Dermis blood vessel endothelial cell (primary cell): ENCODE measurements at places on chromosomes 11 and 22. TPM values are rescaled to one million over a fixed set of nuclear protein-coding genes. Genes with fewer than 3 reads are reported as not detected.

GGT5 gene
- 4.9 and 27.8 TPM in 2 replicates for total RNA-seq

NLRP6 gene
- not detected in 2 replicates for total RNA-seq

SEPTIN3 gene
- under 0.01 and 0.14 TPM in 2 replicates for total RNA-seq

GGTLC3 gene
- not detected in 2 replicates for total RNA-seq

GNAZ gene
- total RNA-seq = 0.37 and 0.68 TPM in 2 replicates

GRCh38 chr11:115515647-115516395 is 11.6 kb upstream of the CADM1 start:
- no peak for DNase-seq

CASP1 gene
- 32.8 and 41.1 TPM in 2 replicates for total RNA-seq

DNA sequence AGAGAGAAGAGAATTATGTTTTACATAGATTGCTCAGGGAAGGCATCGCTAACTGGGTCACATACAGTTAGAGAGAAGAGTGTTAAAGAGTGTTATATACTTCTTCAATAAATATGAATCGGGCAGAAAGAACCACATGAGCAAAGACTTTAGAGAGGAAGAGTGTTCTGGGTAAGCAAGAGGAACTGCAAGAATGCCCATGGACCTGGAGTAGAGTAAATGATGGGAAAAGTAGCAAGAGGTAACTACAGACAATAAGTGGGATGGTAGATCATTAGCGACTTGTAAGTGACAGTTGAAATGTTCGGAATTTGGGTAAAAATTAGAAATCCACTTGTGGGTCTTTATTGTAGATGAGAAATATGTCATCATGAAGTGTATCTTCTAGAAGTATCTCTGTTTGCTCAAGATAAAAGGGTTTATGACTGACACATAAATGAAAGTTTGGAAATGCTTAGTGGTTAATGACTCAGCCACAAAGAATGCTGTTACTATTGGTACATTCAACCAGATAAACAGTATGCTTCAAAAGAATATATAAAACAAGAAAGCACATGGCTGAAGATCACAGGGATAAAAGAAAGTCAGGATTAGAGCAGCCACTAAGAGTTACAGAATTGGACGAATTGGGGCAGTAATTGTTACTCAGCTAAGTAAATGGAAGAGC is 229.3 kb downstream of the CASP12 start:
- DNase-seq = peak; percentile 62

TMPRSS4 gene
- total RNA-seq = not detected in 2 replicates

DNA sequence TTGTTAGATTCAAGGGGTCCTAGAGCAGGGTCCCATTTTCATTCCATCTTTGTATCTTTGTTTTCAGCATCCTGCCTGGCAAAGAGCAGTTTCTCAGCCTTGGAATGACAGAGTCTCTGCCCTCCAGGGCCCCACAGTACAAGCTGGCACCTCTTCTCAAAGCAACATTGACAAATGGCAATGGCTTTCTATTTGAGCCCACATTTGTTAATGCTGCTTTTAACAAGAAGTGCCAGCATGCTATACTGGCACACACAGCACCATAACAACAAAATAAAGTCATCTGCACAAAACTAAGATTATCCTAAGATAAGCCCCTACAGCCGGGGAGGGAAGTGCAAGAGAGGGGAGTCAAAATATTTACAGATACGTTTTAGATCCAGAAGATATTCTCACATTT is 309.7 kb upstream of the C11orf87 start:
- DNase-seq = no peak

DNA sequence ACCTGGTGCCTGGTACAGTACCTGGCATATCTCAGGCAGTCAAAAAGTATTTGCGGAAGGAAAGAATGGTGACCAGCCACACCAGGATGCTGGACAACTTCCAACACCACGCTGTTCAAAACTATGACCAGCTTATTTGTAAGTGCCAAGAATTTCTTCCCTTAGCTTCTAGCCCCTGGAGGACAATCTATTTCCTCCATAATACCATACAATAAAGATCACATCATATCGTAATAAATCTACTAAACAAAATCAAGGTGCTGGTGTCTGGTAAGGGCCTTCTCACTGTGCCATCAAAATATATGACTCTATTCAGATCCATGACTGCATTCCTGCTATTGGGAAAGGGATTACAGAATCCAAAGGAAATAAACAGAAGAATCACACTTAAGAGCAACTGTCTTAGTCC is 51.5 kb downstream of the ALG9 start:
- DNase-seq = peak; percentile 73

GRCh38 chr11:82759649-82760048 is 26.0 kb upstream of the FAM181B start:
- DNase-seq = no peak

- no peak for DNase-seq
Measured at GRCh38 chr11:122900587-122901202, 18.1 kb downstream of the JHY start.

- no peak for DNase-seq
Measured at GRCh38 chr11:76166314-76166713, 40.0 kb downstream of the WNT11 start.

TESMIN gene
- total RNA-seq = 2.4 and 6.0 TPM in 2 replicates

DNA sequence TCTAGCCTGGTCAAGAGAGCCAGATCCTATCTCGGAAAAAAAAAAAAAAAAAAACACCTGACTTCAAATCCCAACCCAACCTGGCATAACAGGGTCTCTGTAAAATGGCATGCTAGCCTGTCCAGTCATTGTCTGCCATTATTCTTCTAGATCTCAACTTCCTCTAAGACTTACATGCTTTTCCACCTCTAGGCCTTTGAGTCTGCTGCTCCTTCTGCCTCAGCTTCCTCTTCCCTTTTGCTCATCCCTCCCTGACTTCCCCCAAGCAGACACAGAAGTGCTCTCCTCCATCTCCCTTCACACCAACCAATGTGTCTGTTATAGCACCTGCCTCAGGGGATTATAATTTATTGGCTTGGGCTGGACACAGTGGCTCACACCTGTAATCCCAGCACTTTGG is 7.8 kb downstream of the STK33 start:
- DNase-seq = no peak

DNA sequence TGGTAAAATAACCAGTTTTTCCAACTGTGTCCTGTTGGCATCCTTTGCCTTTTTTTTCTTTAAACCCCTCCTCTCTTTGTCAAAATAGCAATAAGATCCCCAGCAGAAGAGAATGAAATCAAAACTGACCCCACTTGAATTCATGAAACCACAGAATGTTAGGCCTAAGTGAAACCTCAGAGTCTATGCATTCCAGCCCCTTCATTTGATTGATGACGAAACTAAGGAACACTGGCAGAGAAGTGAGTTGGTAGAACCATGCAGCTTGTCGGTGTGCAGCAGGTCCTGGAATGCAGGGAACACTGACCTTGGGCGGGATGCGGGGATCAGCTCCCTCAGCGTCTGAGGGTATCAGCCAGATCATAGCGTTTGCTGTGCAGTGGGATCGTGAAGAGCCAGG is 57.5 kb downstream of the GRK3 start:
- DNase-seq = no peak

DNA sequence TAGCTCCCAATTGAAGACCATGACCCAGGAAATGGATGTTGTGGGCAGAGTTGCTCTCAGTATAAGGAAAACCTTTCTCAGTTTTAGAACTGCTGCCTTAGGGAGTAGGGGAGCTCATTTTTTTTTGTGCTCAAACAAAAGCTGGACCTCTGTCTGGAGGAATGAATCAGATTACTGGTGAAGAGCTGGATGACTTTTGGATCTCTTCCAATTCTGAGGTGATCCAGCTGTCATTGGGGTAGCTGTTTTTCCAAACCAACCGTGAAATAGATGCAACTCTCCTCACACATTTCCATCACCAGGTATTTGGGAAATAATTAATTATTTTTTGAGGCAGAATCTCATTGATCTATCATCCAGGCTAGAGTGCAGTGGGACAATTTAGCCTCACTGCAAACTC is 251.3 kb upstream of the PLET1 start:
- DNase-seq = no peak

DNA sequence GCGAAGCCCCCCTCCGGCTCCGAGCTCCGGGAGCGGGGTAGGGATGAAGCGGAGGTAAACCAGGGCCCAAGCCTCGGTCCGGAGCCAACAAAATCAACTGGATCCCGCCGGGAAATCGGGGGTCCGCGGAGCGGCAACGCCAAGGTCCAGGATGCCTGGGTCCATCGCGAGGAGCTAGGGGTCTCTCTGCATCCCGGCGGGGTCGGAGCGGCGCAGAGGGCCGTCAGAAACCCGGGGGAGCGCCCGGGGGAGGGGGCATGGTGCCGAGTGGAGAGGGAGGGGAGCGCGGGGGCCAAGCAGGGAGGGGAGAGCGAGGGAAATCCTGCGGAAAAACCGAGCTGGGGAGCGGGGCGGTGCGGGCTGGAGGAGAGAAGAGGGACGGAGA is 51.8 kb downstream of the SLC22A12 start:
- DNase-seq = no peak

DNA sequence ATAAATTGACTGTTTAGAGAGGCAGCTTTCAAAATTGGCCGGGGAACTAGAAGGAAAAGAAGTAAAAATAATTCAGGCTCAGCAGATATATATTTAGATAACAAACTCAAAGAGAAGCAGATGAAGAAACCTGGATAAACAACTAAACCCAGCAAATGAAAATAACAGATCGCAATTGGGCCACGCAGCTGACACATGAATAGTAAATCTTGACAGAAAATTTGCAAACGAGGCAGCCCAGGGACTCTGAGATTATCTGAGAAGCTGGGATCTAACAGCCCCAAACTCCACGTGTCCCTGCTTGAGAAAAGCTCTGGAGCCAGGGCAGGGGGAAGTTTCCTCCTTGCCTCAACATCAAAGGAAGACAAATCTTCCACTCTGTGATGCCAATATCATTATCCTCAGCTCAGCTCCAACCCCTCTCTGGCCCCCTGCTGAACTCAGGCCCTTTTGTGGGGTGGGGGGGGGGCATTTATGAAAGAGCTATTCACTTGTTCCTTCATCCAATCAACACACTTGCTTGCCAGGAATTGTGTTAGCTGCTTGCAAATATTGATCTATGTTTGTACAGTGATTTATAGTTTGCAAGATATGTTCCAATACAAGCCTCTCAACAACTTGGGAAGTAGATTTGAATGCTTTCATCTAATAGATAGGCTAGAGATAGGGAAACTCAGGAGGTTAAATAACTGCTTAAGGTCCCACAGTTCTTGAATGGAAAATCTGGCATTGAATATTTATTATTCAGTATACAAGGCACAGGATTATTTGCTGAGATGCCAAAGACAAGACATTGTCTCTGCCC is 72.5 kb upstream of the C11orf87 start:
- DNase-seq = no peak

GRCh38 chr11:32391956-32392553 is 43.3 kb downstream of the WT1 start:
- DNase-seq = no peak

C11orf42 gene
- total RNA-seq = not detected in 2 replicates

GRCh38 chr22:49734882-49735281 is 92.8 kb downstream of the BRD1 start:
- no peak for DNase-seq

- DNase-seq = no peak
Measured at GRCh38 chr11:14240951-14241350, 118.0 kb downstream of the RRAS2 start.

GRCh38 chr11:1571760-1572196 is 293 bp downstream of the DUSP8 start:
- DNase-seq = no peak

- no peak for DNase-seq
Measured at GRCh38 chr11:131642756-131643531, 272.5 kb downstream of the NTM start.

DNA sequence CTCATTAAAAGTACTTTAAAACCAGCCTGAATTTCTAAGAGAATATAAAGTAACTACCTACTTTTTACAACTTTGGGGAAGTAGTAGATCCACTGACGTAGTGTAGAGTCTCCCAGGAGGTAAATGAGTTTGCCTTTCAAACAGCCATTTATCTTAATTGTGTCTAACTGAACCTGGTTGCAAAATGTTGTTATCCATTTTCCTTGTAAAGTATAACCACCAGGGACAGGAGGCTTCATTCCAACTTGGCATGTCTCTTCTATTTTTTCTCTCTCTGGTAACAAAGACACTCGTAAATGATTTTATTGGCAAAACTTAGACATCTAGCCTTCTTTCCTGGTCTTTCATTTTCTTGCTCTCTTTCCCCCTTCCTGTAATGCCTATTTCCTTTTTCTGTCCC is 36.9 kb downstream of the NXPE1 start:
- no peak for DNase-seq

- DNase-seq = peak; percentile 68
Measured at GRCh38 chr22:36470994-36471331, 10.5 kb downstream of the TXN2 start.

C11orf86 gene
- total RNA-seq = not detected in 2 replicates

GRCh38 chr22:39910876-39911613 is 10.2 kb downstream of the GRAP2 start:
- DNase-seq = no peak

DNA sequence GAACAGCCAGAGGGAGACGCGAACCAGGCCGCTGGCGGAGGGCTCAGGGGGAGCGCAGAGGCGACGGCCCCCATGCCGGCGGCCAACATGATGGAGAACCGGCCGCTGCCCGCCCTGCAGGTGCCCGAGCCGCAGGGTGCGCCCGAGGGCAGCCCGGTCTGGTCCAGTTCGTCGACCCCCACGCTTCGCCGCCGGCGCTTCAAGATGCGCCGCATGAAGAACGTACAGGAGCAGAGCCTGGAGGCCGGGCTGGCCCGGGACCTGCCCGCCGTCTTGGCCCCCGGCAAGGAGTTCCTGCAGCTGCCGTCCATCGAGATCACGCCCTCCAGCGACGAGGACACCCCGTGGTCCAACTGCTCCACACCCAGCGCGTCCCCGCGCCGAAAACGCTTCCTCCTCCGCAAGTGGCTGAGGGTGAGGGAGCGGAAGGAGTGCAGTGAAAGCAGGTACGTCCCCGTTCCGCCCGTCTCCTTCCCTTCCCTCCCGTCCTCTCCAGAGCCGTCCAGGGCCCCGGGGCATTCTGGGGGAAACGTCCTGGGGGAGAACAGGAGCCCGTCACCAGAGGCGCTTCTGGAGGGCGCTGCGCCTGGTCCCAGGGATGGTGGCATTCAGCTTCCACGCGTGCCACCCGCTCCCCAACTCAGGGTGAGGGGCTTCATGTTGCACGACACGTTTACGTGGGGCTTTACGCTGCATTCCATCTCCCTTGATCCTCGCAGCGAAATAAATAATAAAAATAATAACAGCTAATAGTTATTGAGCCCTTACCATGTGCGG is 840 bp downstream of the GRAMD1B start:
- DNase-seq = peak; percentile 45

- peak; percentile 40 for DNase-seq
Measured at GRCh38 chr11:70158201-70158600, 44.9 kb upstream of the FADD start.

- DNase-seq = no peak
Measured at GRCh38 chr11:27444801-27445215, 27.8 kb downstream of the LGR4 start.

- no peak for DNase-seq
Measured at GRCh38 chr11:73978576-73979086, 4.0 kb downstream of the UCP2 start.

CRYBA4 gene
- not detected in 2 replicates for total RNA-seq

PDE2A gene
- total RNA-seq = 351 and 380 TPM in 2 replicates

SPI1 gene
- not detected in 2 replicates for total RNA-seq
